ENCODE measurements at places on chromosomes 6 and 20.

GRCh38 chr20:1935696-1936366 is 40.6 kb downstream of the SIRPA start:
- no peak for DNase-seq

DNA sequence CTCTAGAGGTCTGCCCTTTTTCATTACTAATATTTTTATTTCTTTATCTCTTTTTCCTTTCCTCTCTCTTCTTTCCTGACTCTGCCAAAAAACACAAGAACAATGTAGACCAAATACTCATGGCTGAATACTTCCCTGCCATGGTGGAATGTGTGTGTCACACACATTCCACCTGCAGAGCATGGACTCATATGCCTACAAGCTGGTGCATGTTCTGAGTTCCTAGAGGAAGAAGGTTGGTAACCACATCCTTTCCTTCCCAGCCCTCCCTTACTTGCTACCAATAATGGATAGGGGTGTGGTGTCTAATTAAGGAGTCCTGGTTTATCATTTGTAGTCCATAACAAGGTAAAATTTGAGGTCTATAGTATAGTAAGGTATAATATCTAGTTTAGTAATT is 15.2 kb upstream of the CST9L start:
- no peak for DNase-seq

- DNase-seq = no peak
Measured at GRCh38 chr6:77450924-77451323, 12.4 kb downstream of the HTR1B start.

DNA sequence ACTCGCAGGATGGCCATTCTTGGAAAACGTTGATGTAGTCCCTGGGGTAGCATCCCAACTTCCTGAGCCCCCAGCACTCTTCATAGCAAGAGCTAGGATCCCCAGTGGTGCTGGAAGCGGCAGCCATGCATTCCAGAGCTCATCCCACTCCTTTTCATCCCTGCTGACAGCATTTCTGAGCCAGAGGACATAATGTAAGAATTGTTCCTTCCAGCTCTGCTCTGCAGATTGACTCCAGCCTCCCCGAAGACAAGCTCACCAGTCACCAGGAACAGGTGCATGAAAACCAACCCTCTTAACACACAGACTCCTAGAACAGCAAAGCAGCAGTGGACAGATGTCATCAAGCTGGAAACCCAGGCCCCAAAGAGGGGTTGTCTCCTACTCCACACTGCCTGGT is 3.8 kb downstream of the SLC13A3 start:
- no peak for DNase-seq

DNA sequence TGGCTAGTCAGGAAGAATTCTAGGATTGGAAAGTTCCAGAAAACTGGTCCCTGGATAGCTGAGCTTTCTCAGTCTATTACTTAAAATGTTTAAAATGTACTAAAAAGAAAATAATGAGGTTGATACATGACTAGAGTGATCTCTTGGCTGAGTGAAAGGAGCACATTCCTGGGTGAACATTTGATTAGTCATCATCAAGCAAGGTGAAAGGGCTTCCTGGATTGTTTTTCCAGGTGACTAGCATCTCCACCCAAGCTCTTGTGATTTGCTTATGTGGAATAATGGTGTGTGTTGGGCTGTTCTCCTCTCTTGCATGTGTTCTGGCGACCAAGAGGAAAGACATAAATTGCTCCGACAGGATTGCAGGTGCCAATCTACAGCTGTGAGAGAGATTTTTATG is 42.9 kb downstream of the PKIB start:
- DNase-seq = no peak

- DNase-seq = no peak
Measured at GRCh38 chr6:19175023-19175422, 662.1 kb upstream of the ID4 start.

DNA sequence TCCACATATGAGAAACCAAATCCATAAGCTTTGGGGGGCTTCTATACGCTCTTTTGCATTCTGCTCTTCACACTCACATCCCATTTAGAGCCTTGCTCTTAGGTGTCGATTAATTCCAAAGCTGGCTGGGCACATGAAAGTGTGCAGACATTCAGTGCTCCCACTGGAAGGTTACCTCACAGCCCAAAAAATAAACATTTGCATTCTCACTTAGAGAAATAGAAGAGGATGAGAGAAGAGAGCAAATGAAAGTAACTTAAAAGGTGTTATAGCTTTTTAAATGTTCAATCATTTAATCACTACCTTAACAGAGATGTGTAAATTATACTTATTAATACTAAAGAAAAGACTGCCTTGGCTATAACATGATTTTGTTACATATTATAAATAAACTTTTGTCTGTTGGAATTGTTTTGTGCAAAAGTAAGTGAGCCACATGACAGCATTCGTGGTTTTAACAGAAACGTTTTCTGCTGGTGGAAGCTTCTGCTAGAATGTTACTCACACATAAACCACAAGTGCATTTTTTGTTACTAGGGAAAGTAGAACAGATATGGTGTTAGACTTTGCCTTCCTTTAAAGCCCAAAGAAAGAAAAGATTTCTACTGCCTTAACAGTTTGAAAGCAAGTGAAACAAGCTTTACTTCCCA is 116.7 kb downstream of the SIM1 start:
- DNase-seq = no peak

DNA sequence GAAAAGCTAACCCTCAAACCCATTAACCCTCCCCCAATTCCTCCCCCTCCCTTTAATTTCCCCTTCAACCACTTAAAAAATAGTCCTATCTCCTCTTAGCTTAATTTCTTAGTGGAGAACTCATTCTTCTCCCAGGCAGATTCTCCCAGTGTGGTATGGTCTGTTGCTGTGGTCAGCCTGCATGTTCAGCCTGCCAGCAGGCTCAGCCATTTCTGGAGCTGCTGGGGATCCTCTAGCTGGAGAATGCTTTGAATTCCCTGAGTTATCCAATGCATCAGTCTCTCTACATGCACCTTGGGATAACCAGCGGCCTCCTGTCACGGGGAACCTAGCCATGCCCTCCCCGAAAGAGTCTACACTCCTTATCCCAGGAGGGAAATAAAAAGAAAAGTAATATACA is 375.4 kb upstream of the RSPO3 start:
- no peak for DNase-seq

- DNase-seq = no peak
Measured at GRCh38 chr6:111124406-111124805, 37.1 kb downstream of the SLC16A10 start.

DNA sequence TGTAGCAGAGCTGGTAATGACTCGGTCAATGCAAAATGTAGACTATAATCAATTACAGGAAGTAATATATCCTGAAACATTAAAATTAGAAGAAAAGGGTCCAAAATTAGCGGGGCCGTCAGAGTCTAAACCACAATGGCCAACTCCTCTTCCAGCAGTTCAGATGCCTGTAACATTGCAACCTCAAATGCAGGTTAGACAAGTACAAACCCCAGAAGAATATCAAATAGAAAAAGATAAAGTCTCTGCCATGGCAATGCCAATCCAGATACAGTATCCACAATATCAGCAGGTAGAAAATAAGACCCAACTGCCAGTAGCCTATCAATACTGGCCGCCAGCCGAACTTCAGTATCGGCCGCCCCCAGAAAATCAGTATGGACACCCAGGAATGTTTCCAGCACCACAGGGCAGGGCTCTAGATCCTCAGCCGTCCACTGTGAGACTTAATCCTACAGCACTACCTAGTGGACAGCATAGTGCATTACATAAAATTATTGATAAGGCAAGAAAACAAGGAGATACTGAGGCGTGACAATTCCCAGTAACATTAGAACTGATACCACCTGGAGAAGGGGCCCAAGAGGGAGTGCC is 158.4 kb downstream of the GPX5 start:
- DNase-seq = no peak
